ENCODE measurements at places on chromosomes 4 and X.

- no peak for DNase-seq
Measured at GRCh38 chr4:94849901-94850300, 92.1 kb downstream of the BMPR1B start.

DNA sequence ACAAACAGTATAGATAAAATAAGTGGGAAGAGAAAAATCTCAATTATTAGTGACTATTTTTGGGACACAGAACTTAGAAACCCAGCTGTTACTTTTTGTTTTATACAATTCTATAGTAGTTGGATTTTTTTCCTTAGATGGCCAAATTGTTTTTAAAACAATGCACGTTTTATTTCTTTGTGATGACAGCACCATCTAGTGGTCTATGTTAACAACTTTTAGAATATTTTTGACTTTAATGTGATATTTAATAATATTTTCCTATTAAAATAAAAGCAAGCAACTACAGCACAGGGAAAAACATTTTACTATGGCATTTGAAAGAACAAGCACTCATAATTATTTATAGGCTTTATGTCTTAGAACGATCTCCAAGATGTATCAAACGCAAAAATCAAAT, 5.6 kb upstream of the SMIM31 start:
- no peak for DNase-seq

GRCh38 chrX:150696331-150696730, 3.1 kb downstream of the MTMR1 start:
- DNase-seq = no peak

DNA sequence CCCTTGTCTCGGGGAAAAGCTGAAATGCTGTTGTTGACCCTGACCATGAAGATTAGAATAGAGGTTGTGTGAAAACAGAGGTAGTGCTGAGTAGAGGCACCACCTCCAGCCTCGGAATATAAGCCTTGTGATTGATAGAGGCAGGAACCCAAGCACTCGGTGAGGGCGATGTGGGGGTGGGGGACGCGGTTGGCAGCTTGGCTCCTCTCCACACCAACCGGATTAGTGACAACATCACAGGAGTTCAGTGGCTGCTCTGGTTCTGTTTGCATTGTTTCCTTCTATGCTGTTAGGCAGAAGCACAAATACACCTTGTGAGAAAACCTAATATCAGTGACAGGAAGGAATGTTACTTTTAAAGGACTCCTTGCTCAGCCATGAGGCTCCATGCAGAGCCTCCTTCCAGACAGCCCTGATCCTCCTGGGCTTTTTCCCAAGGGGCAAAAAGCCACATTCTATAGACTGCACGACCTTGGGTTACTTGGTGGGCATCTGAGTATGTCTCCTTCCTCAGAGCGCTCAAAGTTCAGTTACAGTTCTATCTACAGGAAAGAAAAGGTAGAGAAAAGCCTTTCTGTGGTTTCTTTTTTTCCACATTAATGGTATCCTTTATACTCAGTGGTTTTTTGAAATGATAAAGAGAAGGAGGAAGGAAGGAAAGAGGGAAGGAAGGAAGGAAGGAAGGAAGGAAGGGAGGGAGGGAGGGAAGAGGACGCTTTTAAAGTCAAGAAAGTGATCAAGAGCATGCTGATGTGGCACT, 150.4 kb upstream of the NOCT start:
- no peak for DNase-seq

DNA sequence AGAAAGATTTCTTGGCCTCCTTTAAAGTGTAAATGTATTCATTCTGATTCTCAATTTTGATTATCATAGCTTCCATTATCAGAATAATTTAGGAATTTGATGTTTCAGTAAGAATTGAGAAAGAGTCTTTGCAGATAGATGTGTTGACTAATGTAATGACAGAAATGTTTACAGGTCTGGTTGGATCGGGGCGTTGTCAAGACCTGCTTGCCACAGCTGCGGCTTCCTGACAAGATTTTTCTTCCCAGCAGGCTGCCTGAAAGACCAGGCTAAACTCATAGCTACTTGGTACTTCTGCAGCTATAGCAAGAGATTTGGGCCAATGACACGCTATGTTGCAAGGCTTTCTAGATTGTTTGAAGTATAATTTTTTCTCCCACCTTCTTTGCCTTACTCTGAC, 91.5 kb upstream of the ANKRD50 start:
- no peak for DNase-seq

GRCh38 chr4:1793496-1793840, 375 bp downstream of the FGFR3 start:
- DNase-seq = peak; percentile 29

- no peak for DNase-seq
Measured at GRCh38 chr4:159222043-159222552, 119.2 kb downstream of the RAPGEF2 start.

DNA sequence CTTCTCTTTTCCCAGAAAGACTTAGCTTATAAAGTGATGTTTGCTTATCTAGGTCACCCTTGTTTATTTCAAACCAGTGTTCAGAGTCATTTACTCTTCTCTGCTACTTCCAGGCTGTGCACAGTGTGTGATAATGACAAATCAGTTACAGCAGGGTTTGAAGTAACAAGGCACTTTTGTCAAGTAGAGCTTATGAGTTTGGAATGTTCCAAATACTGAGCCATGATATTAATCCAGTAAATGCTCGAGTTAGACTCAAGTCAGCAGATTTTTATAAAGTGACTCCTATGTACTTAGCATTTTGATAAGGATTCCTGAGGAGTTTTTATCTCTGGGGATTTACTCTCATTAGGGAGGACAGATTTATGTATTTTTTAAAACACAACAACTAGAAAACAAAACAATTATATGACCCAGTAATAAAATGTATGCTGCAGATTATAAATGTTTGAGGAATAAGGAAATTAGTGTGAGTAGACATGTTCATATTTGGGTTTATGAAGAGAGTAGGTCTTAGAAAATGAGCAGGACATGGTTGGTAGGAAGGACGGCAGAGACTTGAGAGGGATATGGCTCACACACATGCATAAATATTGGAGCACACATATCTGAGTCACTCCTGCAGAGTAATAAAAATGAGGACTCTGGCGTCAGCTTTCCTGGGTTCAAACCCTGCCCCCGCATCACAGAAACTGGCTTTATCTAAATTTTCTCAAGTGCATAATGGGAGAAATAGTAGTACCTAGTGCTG, 271.2 kb downstream of the FBXO8 start:
- no peak for DNase-seq

- no peak for DNase-seq
Measured at GRCh38 chrX:12802741-12803140, 11.5 kb downstream of the PRPS2 start.

DNA sequence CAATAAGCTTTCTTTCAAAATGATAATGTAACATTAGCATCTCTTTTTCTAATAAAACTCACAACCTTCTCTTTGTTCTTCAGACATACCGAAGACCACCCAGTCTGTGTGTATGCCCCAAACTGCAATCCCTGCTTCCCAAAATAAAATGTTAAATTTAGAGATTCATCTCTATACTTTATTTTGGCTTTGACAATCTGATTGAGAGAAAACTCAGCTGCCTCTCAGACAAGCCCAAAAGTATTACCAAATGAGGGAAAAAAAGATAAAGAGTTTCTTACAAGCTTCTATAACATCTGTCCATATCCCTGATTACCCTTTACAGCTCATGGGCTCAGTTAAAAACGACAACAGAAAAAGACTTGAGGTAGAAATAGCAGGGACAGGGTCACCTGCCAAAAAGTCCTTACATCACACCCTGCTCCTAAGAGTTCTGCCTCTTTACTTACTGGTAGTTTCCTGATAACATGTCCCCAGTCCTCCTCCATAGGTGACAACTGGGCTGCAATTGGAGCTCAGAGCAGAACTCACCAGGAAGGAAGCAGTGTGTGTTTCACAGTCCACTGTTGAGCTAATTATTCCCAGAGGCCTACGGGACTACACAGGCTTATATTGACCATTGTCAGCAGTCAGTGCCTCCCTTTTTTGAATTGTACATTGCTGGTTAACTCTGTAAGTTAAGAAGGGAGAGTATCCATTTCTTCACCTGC, 70.9 kb upstream of the FAM9C start:
- DNase-seq = no peak

DNA sequence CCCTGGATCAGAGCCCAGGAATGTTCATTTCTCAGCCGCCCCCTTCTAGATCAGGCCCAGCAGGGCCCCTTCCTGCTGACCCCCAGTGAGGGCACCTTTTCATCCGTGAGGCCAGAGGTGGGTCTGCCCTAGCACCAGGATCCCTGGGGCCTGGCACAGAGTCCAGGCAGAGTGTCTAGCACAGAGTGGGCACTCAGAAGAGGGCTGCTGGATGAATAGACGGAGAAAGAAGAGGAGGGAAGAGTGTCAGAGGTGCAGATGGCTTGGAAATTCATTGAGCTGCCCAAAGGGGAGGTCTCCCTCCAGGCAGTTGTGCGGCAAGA, 106.5 kb downstream of the CPZ start:
- DNase-seq = no peak

- DNase-seq = no peak
Measured at GRCh38 chr4:88841635-88842034, 144.0 kb upstream of the NAP1L5 start.

DNA sequence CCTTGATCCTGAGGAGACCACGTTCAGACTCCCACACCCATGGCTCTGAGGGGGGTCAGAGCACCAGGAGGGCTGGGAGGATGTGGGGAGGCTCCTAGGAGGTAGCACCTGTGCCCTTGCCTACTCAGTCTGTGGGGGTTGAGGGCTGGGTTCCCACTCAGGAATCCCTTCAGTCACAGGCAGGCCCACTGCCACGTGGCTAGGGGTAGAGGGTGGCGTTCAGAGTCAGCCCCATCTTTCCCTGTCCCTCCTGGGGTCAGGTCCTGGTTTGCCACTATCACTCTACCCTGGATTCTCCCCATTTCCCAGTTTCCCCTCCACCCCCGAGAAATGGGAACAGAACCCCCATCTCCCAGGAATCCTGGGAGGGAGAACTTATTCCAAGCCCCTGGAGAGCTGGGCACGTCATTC, 111.3 kb downstream of the PSAPL1 start:
- no peak for DNase-seq

- DNase-seq = no peak
Measured at GRCh38 chrX:68139791-68140190, 293.5 kb downstream of the OPHN1 start.

- DNase-seq = no peak
Measured at GRCh38 chr4:106868381-106869035, 167.6 kb downstream of the DKK2 start.

DNA sequence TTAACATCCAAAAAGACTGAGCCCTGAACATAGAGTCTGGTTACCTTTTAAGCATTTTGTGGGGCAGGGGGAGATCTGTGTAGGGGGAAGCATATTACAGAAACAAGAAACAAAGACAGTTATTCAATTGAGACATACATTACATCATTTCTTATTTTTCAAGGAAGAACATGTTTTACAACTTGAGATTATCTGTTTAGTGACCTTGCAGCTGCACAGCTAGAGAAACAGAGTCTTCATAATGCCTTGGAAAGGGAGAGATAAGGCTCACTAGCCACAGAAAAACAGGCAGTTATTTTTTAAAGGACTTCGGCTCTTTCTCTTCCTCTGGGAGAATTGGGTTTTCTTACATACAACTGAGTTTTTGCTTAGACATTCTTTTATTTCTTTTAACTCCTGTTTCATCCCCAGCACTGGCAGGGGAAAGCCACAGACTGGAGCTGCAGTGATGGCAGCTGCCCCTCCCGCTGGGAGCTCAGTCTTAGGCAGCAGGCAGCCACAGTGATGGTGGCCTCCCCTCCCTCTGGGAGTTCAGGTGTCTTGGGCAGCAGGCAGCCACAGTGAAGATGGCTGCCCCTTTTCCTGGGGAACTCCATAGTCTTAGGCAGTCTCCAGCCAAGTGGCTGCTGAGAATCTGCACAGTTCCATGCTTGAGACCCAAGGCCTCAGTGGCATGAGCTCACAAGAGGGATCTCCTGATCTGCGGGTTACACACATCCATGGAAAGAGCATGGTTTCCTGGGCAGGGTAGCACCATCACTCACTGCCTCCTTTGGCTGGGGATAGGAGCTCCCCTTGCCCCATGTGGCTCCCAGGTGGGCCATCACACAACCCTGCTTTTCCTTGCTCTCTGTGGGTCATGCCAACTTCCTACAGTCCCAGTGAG, 19.4 kb upstream of the TMPRSS11F start:
- DNase-seq = no peak

DNA sequence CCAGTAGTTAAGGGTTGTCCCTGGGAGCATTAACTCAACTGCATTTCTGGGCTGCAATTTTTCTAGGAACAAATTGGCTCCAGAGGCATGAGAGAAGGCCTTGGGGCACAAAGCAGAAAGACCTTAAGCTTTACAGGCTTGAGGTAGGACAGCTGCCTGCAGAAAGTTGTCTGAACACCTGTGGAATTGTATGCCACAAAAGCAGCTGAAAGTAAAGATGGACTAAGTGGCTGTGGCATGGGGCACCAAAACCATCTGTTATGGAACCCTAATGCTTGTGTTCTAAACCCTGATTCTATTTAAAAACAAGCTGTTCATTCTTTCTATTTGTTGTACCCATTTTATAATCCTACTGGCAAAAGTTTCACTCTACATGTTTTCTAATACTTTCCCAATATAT, 515.2 kb downstream of the GLUD2 start:
- no peak for DNase-seq

DNA sequence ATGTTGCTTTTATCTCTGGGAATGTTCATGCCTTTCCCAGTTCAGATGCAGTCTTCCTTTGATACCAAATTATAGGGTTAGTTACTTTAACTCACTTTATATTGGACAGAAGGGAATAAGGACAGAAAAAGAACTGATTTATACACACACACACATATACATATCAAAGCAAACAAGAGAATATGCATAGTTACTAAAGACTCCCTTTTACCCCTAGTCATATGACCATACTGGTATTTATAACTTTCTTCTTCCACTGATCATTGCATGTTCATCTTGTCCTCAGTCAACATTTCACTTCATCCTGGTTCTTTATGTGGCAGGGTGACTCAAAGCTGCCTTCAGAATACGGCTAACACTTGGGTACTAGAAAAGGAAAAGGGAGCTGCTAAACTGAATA, 120.4 kb downstream of the PARM1 start:
- DNase-seq = no peak

DNA sequence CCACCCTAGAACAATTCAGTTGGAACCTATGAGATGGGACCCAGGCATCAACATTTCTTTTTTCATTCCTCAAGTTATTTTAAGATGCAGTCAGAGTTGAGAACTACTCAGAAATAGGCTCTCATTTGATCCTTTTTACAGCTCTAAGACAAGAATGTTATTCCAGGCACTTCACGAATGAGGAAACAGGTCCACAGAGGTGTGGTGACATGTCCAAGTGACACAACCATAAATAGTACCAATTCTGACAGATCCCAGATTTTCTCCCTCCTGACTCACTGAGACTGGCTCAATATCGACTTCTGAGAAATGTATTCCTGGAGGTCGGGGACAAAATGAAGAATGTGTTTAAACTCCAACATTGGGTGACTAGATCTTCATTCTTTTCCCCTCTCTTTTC, 11.1 kb downstream of the TCEANC start:
- DNase-seq = no peak

Data from activated CD8-positive, alpha-beta memory T cell treated with anti-CD3 and anti-CD28 coated beads, Interleukin-2, amount 50 U/mL, for 4 hours (primary cell).